ENCODE measurements at places on chromosomes 4 and X.

DNA sequence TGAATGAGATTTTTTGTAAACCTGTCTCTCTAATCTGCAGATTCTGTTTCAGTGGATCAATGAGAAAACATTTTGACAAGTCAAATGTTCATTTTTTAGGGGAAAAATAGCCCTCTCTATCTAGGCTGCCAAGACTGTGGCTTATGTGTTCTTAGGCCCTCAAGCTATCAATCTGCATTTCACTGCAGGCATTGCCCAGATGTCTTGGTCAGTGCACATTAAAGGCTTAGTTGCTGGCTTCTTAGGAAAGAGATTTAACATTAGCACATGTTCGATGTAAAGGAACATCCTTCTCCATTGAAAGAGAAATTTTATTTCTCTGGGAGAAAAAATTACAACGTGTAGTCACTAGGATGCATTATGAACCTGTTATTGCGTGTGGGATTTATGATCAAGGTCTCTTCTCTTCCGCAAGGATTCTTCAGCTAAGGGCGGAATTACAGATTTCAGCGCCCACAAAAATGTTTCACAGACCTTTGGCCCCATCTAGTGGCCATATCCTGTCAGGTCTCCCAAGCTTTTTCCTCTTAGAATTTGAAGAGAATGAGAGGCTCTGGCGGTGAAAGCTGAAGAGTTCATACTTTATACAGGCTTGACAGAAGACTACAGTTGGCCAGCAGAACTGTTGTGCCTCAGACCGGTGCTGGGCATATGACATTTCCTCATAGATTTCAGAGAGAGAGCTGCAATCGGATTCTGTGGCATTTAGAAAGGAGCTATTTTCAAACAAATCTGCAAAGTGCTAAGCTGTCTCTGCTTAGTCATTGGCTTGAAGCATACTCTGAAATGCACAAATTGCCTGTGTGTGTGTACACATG, 144.6 kb upstream of the NOCT start:
- DNase-seq = no peak

DNA sequence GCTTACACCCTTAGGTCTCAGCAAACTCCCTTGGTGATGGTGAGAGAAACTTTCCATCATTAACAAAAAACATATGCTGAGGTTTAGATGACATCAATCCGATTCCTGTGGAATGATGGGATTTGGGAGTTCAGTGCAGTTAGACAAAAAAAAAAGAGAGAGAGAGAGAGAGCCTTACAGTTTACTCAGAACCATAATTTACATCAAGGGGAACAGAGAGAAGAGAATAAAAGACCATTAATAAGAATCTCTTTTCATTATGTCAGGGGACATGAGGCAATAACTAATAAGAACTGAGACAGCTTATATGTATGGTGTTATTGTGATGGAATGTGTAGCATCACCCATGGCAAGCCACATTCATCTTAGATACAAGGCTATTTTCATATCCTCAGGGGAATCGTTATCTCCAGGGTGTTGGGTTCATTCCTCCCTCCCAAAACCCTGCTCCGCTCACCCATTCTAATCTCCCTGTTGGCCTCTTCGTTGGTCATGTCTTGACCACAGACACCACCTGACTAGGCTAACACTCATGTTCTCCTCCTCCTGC, 175.7 kb upstream of the MXRA5 start:
- no peak for DNase-seq

- DNase-seq = no peak
These were observed at the start of gene SORBS2 for GRCh38 chr4:185811509-185812364. SORBS2 (minus strand) TSS chr4:185812194; CDS start chr4:185690571, 121,623 bp downstream.

DNA sequence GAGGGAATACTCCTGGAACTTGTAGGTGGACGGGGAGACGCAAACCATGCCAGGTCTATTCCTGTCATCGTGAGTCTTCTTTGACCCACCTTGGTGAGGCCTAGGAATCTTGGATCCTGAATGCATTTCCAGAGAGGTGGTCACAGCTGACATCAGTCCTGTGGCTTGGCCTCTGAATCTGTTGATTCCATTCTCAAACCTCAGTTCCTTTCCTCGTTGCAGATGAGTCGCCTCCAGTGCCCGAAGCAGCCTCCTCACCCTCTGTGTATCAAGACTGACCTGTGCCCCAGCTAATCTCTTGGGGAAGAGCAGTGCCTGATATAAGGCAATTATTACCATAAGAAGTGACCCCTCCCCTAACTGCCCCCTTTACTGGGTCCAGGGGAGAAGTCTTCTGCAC, 118.1 kb downstream of the SMIM20 start:
- no peak for DNase-seq

DNA sequence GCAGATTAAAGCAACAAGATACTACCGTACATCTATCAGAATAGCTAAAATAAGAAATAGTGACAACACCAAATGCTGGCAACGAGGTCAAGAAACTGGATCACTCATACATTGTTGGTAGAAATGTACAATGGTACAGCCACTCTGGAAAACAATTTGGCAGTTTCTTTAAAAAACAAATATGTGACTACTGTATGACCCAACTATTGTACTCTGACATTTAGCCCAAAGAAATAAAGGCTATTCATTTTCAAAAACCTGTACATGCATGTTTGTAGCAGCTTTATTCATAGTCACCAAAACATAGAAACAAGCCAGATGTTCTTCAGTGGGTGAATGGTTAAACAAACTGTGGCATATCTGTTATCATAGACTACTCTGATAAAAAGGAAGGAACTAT, 8.2 kb downstream of the CLCN3 start:
- no peak for DNase-seq

- DNase-seq = no peak
These were observed 87.0 kb upstream of the NDP start for GRCh38 chrX:44060221-44060620.

- DNase-seq = no peak
These were observed 150.2 kb upstream of the GALNT7 start for GRCh38 chr4:173018446-173018845.

GRCh38 chr4:80213117-80213815, 16.0 kb downstream of the PRDM8 start:
- no peak for DNase-seq

DNA sequence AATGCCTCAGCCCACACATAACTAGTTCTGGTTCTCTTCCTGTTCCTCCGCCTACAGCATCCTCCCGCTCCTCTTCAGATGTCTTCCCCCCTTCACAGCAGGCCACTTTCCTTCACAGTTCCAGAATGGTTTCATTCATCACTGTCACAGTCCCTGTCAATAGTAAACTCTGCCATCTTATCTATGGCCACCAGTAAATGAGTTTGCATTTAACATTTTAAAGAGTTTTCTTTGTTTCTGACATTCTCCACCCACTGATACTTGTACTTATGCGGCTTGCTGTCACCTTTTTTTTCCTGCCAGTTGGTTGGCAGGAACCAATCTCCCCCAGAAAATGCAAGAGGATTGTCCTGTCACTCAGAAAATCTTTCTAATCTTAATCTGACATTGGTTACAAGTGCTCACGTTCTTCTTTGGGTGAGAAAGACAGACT, 114.1 kb downstream of the GLUD2 start:
- no peak for DNase-seq

DNA sequence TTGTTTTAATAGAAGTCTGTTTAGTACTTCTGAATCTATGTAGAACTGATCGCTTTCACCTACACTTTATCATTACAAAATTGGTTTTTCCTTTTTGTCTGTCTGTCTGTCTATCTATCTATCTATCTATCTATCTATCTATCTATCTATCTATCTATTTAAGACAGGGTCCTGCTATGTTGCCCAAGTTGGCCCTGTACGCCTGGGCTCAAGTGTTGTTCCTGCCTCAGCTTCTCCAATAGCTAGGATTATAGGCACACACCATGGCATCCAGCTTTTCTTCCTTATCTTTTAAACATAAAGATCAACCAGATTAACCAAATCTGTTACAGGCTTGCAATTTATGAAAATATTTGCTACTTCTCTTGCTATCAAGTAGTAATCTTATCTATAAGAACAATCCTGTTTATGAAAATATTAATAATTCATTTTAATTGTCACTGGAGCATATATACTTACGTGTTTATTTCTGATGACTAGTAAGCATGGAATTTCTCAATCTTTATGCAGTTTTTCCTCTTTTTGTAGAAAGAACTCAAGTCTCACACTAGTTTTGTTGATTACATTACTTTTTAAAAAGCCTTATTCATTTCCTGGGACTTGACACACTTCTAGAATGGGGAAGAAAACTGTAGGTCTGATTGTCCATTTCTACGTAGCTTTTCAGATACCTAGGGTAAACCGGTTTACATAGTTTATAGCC, 24.5 kb downstream of the KIAA0232 start:
- DNase-seq = no peak

- no peak for DNase-seq
These were observed 1.3 kb downstream of the USP9X start for GRCh38 chrX:41086627-41086932.

DNA sequence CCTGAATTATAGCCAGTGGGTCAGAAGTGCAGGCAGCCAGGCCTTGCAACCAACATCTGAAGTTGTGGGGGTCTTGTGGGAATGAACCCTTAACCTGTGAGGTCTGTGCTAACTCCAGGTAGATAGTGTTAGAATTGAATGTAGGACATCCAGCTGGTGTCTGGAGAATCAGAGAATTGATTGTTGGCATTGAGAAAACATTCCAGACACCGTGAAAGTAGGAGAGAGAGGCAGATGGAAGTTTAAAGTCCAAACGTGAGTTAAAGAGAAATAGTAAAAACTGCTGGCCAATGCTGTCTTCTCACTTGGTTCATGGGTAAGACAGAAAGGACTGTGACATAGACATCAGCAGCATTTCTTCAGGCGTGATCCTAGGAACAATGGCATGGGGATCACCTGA, 27.7 kb downstream of the CASP3 start:
- no peak for DNase-seq

DNA sequence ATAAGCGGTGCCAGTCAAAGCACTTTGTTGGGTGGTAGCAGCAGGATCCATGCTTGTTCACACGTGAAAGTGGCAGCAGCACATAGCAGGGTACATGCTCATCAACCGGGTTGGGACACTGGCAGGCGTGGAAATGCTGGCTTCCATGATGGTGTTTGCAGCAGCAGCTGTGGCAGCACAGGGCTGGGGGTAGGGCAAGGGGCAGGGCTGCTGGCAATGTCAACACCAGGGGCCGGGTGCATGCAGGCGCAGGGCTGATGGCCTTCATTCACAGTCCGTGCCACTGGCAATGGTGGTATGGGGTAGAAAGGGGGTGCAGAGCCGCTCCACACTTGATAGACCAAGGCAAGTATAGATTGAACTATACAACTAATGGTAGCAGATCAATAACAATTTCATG, 374.7 kb upstream of the FAM241A start:
- no peak for DNase-seq

DNA sequence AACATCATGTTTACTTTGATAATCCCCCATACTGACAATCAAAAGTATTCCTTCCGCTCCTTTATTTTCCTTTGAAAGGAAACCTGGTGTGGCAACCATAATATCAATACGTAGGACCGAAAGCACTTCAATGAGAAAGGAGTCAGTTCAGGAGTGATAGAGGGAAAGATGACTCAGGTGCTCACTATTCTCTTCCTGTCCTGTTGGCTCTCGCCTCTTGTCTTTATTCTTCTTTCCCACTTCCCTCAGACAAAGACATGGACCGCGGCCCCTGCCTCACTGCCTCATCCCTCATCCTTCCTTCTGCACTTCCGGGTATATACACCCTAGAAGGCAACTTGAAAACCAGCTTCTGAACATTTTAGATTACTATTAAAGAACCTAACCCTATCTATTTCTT, 49.8 kb upstream of the TNIP3 start:
- DNase-seq = no peak

DNA sequence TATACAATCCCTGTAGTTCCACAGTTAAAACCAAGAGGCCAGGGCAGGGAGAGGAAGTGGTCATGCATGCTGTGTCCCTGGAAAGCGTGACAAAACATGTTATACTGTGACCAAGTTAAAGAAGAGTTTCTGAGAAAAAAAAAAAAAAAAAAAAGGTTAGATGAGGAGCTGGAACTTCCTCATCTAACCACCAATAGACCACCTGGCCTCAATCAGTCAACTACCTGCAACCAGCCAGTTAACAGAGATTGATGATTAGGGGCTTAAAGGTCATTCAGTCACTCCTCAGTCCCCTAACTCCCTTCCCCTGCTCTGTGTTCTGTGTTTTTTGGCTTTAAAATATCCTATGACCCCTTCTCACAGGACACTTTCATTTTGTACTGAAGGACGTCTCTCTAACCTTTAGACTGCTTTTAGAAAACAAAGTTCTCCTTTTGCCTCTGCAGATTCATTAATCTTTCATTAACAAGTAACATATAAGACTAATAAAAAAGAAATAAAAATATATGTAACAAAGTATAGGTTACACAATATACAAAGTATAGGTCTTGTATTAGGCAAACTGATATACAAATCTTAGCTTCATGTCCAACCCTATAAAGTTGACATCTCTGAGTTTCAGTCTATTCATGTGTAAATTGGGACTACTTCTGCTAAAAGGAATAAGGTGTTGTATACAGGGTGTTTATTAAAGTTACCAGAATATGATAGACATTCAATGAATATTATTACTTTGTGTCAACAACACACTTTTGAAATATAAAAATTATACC, 179.1 kb upstream of the NDST4 start:
- DNase-seq = no peak

DNA sequence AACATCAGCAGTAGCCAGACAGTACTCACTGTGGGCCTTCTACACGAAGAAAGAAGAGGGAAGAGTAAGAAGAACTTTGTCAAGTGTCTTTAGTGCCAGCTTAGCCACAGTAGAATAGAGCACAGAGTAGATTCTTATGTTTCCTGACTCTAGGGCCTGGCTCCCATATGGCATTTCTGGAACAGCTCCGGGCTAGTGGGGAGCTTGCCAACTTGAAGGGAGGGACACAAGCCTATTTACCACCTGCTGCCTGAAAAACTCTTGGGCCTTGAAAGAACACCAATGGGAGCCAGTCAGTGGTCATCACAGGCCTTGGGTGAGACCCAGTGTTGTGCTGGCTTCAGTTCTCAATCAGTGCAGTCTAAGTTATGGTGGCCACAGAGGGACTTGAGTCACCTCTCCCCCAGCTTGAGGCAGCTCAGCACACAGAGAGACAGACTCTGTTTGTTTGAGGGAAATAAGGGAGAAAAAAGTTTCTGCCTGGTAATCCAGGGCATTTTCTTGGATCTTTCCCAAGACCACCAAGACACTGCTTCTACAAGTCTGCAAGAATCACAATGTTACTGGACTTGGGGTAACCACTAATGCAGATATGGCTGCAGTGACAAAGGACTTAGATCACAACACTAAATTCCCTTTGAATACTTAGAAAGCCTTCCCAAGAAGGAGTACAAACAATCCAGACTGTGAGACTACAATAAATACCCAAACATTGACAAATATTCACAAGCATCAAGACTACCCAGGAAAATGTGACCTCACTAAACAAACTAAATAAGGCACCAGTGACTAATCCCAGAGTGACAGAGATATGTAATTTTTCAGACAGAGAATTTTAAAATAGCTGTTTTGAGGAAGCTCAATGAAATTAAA, 261.0 kb upstream of the NDST3 start:
- DNase-seq = no peak

DNA sequence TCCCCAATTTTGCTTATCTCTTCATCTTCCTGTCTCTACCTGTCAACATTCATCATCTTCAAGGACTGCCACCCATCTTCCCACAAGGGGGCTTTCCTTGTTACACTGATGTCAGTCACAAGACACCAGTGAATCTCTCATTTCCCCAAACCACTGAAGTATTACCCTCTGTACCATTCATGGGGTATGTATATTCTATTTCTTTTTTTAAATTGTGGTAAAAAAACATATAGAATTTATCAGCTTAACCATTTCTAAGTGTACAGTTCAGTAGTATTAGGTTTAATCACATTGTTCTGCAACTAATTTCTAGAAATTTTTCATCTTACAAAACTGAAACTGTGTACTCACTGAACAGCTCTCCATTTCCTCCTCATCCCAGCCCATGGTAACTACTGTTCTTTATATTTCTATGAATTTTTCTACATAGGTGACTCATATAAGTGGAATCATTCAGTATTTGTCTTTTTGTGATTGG, 98.6 kb downstream of the LARP7 start:
- DNase-seq = no peak
